ENCODE measurements at places on chromosomes 16 and 17. TPM values are rescaled to one million over a fixed set of nuclear protein-coding genes. Genes with fewer than 3 reads are reported as not detected.
A peak's percentile ranks its signal among the peaks of the same experiment; 100 is the strongest.

The PLK1 gene
- total RNA-seq: 64.0 TPM

The TP53I13 gene
- total RNA-seq: 45.7 TPM

The ITGB3 gene
- not detected for total RNA-seq

- ATAC-seq: peak; percentile 15
Measured at GRCh38 chr16:27267037-27267677, 1.4 kb downstream of the NSMCE1 start.
